COLO829 (cell line): ENCODE measurements at places on chromosomes 2 and 18.

DNA sequence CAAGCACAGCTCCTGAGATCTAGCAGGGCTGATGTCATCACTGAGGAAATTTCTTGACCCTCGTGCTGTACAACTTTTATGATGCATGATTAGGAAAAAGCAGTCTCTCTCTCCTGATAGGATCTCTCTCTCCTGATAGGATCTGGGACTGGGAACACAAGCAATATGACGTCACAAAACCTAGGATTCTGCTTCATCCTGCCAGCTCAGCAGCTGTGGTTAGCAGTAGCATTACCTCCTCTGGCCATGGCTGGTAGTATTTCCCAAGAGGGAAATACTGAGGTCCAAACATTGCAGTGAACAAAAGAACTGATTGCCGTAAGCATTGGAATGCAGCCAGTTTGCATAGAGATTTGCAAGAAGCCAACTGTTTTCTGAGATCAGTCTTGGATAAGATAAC, 521.2 kb upstream of the POU3F3 start:
- peak; percentile 25 for DNase-seq

DNA sequence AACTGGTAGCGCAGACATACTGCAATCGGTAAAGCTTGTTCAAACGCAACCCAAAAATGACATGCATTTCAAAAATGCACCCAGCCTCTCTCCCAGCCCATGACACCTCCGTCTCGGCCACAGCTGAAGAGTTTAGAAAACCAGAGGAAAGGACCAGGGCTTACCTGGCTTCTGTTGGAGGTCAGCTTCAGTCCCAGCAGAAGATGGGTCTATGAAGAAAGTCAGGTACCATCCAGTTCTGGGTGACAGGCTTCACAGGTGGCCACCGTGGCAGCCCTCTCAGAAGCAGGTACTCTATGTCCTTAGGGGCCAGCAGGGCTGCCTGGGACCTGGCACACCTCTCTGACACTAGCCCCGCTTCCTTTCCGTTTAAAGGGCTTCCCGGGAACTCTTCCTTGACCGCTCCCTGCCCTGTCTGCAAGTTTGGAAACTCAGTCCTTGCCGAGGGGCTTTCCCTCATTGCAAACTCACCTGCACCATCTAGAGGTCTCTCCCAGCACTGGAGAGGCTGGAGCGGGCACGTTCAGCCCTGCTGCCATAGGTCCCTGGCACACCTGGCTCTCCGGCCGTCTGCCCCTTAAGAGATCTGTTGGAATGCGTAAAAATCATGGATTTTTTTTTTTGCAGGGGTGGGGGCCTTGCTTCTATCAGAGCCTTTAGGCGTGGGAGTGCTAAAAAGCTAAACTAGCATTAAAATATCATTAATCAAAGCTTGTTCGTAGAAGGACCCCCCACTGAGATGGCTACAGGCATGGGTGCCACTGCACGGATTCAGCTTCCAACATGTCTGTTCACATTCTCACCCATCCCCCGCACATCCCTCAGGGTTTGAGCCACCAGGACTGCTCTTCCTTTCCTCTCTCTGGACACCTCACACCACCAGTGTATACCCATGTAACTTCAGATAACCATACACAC, at the start of gene EDAR:
Gene EDAR, minus strand, starts transcription at position 425 of the 918 bp plus-strand sequence. CDS start 58,206 bp downstream, outside the sequence.
- DNase-seq = no peak

DNA sequence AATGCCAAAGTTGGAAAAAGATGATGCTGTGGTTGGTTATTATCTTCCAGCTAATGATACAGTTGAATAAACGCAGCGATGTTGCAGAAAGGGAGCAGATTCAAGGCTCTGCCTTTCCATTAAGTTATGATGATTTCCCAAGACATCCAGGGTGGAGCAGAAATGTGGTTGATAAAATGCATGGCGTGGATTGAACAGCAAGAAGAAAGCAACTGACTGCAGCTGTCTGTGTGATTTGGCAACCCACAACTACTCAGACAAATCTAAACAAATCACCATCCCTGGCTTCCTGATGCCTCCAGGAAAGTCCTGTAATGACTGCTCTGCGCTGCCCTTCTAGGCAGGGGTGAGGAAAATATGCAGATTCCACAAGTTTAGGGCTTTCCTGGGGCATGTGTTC, 166.3 kb downstream of the NRP2 start:
- no peak for DNase-seq

- DNase-seq = no peak
These were observed 626 bp downstream of the CAPN10 start for GRCh38 chr2:240586919-240587800.

- no peak for DNase-seq
These were observed 14.8 kb downstream of the SP110 start for GRCh38 chr2:230205034-230205433.

DNA sequence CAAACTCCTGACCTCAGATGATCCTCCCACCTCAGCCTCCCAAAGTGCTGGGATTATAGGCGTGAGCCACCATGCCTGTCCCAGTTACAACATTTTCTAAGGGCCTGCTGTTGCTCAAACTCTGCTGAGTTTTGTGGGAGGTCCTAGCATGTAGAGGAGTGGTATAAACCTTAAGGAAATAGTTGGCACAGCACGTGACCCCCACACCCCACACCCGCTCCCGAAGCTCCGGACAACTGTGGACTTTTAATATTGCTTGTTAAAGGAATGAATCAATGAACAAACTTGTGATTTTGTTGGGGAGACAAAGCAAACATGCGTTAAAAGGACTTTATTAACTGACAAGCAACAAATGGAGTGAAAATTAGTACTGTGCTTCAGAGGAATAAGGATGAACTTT, 137.8 kb upstream of the GATA6 start:
- DNase-seq = no peak

DNA sequence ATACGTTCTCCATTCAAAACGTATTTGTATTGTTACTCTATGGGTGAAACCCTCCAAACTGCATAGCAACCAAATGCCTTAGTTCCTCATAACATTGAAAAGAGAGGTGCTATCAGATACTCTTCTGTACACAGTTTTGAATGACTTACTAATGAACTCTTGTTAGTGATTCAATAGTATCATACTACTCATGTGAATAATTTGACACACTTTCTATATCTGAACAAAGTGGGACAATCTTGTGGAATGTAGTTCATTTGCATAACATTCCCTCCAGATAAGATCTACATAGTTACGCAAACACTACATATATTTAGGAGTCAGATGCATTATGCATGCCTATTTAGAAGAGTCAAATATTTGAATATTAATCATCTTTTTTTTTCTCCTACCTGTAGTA, 232.0 kb upstream of the NRXN1 start:
- no peak for DNase-seq

DNA sequence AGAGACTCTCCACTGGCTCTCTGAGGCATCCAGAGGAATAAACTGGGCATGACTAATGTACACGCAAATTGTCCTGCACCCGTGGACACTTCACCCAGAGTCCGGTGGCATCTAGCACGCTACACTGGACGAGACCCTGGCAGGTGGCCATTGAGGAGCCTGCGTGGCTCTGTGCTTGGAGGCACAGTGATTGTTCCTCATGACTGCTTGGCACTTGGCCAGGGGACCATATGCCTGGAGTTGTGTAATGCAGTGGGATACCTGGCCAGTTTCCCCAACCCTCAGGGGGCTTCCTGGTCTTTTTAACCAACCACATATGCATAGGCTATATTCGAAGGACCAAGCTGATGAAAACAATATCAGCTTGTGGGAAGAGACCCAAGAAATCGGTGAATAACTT, 66.6 kb downstream of the MTCL1 start:
- DNase-seq = no peak

DNA sequence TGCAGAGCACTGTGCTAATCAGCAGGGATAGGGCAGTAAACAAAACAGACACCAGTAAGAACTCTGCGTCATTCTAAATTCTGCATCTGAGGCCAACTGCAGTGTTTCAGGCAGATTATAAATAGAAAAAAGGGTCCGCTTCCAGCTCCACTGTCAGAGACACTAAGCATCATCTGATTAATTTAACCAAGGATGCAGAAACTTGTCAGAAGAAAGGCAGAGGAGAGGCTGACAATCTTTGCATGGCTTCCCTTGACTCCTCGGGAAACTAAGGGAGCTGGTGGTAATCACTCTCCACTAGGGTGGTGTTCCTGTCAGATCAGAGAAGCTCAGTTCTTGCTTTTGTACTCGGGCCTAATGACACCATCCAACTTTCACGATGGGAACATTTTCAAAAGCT, 123.5 kb downstream of the DNAH6 start:
- DNase-seq = no peak

GRCh38 chr2:161312996-161313395, 4.8 kb downstream of the PSMD14 start:
- no peak for DNase-seq

DNA sequence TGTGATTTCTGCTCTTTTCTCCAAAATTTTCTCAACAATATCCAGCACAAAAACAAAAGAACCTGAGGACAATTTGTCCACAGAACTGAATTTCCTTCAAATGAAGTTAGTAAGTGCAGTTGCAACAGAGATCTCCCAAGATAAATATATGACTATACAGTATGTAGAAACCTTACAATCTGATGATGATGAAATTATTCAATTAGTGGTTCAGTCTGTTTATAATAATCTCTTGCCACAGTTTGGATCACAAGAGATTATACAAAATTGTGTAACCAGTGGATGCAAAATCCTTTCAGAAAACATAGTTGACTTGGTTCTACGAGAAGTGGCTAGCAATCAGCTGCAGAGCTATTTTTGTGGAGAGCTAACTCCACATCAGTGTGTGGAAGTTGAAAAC, 68.7 kb downstream of the FSIP2 start:
- no peak for DNase-seq

DNA sequence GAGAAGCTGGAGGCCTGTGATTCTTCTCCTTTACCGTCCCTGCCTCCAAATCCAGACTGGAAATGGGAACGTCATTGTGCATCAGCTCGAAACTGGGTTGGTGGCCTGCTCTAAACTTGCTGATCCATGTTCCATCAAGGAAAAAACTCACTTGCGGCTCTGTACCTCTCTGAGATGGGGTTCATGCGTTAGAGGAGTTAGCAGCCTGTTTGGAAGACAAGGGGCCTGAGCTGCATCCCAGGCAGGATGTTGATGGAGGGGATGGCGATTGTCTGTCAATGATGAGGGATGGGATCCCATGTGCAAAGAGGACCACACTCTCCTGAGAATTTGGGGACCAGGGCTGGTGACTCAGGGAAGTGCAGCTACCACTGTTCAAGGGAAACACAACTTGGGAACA, 26.0 kb downstream of the TWIST2 start:
- no peak for DNase-seq

GRCh38 chr2:20198796-20199632, 25.9 kb downstream of the SDC1 start:
- DNase-seq = no peak

DNA sequence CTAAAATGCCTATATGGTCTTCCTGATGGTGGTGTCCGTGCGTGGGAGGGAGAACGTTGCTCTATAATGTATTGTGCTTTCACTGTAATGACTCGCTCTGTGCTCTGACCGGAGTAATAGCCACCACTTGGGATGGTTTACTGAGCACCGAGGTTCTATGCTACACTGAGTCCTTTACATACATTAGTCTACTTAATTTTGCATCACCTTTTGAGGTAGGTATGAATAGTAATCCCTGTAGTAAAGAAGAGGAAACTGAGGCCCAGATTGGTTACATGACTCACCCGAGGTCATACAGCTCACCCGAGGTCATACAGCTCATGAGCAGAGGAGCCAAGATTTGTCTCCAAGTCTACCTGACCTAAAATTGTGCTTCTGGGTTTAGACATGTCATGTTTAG, 79.5 kb downstream of the ARMC9 start:
- no peak for DNase-seq

- no peak for DNase-seq
These were observed 142.4 kb upstream of the ALPP start for GRCh38 chr2:232236200-232236599.

GRCh38 chr2:150487537-150488429, at the start of gene RND3:
RND3 (minus strand) TSS chr2:150487667; CDS start chr2:150487417, 250 bp downstream.
- peak; percentile 95 for DNase-seq

- DNase-seq = no peak
These were observed 30.6 kb upstream of the PAPOLG start for GRCh38 chr2:60725466-60725865.

- DNase-seq = no peak
These were observed 43.0 kb downstream of the RAB27B start for GRCh38 chr18:54871231-54871630.

GRCh38 chr2:72136933-72137497, 10.6 kb downstream of the CYP26B1 start:
- no peak for DNase-seq

- no peak for DNase-seq
These were observed 240.4 kb downstream of the PLCL1 start for GRCh38 chr2:198044777-198045176.

DNA sequence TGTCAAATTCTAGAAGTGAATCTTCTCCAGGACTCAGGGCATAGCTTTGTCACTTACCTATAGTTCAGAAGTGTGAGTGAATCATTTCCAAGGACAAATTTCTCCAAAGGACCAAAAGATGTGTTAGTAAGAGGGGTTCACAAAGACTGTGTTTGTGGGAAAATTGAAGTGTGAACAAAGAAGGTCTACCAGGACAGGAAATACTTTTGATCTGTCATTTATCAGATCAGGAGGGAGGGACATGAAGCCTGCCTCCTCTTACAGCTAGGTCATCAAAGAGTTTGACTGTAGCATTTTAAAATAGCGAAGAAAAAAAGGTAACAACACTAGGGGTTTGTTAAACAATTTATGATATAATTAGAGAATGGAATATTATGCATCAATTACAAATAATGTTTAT, 2.0 kb upstream of the CD28 start:
- DNase-seq = no peak

DNA sequence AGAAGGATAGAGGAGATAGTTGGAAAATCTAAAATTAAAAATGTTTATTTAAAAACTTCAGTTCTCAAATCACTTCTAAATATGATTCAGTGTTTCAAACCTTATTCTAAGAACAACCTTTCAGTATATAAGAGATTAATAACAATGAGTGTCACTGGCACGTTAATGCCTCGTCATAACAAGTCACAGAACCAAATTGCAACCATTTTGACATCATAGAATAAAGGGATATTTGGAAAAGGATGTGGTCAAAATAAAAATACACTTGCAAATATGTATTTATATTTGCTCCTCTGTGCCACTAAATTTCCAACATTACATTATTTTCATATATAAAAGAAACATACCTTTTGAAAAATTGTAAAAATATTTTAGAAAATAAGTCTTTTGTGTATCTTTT, 1090.6 kb downstream of the SUCLG1 start:
- no peak for DNase-seq

- DNase-seq = no peak
These were observed 122.4 kb upstream of the MAPRE2 start for GRCh38 chr18:34918856-34919255.

GRCh38 chr18:62539284-62540165, 16.7 kb downstream of the ZCCHC2 start:
- no peak for DNase-seq

DNA sequence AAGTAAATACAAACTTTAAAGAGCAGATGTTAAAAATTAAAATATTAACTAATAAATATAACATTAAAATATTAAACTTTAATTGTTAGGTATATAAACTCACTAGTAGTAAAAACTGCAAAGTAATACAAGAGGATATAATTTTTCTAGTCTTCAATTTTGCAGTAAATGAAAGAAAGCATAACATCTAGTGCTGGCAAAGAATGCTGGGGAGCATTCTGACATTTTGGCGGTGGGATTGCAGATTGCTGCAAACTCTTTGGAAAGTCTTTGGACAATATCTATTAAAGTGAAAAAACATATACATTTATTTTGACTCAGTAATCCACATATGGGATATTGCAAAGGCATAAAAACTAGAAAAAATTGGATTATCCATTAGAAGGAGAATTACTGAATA, 175.0 kb downstream of the GCA start:
- no peak for DNase-seq

GRCh38 chr18:42959528-42959927, 156.0 kb downstream of the RIT2 start:
- DNase-seq = no peak

- DNase-seq = no peak
These were observed 312.1 kb upstream of the ZEB2 start for GRCh38 chr2:144832048-144832447.
